ENCODE measurements at places on chromosomes 16 and 17.

DNA sequence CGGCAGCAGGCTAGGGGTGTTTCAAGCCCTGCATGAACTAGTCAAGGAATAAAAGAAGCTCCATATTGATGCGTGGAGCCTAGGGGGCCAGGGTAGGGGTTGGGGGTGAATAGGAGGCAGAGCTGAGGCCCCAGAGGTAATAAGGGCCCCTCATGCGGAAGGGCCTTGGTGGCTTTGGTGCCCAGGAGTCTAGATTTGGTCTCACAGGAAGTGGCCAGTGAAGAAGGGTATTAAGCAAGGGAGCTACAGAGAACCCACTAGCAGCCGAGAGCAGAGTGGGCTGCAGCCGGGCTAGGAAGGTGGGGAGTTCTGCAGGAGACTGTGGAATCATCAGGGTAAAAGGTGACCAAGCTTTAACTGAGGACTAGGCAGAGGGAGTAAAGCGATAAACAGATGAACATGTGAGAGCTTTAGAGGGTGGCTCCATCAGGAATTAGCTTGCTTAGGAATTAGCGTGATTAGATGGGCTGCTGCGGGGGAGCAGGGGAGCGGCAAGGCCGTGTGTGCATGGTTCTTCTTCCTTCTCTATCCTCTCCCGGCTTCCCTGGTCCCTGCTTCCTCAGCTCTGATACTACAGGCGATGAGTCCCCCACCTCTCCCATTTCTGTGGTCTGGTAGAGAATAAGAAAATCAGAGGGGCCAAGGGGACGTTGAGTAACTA is 9.8 kb downstream of the GNGT2 start:
- DNase-seq: no peak

- no peak for DNase-seq
Measured at GRCh38 chr17:2266865-2267228, 36.7 kb downstream of the SMG6 start.

GRCh38 chr17:15278924-15279477 is 13.9 kb upstream of the PMP22 start:
- no peak for DNase-seq

- DNase-seq: no peak
Measured at GRCh38 chr16:3157229-3158025, 22.6 kb downstream of the ZNF213 start.

DNA sequence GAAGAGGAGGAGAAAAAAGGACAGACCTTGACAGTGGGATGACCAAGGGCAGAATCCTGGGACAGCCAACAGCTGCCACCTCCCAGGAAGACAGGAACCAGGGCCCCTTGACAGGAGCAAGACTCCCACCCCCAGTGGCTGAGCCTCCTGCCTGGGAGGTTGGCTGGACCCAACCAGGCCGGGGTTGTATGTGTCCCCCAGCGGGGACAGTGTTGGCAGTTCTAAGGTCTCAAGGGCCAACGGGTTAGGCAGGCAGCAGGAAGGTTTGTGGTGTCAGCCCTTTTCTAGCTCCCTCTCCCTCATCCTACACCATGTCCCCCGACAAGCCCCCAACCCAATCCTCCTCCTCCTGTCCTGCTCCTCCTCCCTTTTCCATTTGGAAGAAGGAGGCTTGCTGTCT is 126.2 kb downstream of the MRM1 start:
- no peak for DNase-seq

GRCh38 chr17:40318830-40319391 is 9.9 kb downstream of the RARA start:
- no peak for DNase-seq

DNA sequence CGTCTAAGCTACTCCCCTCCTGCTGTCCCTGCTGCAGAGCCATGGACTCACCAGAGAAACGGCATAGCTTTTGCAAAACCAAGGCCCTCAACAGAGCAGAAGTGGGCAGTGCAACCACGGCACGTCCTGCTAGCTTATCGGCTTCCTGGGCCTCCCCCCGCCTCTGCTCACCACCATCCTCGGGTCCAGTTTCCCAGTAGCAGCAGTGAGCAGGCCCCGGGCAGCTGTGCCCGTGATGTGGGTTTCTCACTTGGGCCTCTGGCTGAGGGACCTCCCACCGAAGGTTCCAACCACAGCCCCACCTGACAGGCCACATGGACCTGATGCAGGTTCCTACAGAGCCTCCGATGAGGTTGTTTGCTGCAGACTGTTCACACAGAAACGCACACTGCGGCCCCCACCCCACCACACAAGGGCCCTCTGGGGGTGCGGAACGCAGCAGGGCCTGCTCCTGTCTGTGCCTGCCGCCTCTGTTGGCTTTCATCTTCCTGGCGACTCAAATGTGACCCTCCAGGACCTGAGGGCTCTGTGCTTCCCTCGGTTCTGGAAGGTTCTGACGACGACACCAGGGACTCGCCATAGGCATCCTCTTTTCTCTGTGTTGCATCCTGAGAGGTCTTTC is 24.8 kb downstream of the PDIA2 start:
- no peak for DNase-seq

- peak; percentile 7 for DNase-seq
Measured at GRCh38 chr17:42680331-42680808, 1.3 kb downstream of the CCR10 start.

- DNase-seq: no peak
Measured at GRCh38 chr17:14201021-14201987, 35.4 kb downstream of the CDRT15 start.
